Urinary bladder (tissue), 4 donors: ENCODE measurements at places on chromosomes 16 and 17.

- DNase-seq = no peak
Measured at GRCh38 chr17:75814900-75815373, 29.3 kb downstream of the UNC13D start.

- DNase-seq = no peak
Measured at GRCh38 chr16:87305505-87306391, 11.4 kb downstream of the C16orf95 start.

DNA sequence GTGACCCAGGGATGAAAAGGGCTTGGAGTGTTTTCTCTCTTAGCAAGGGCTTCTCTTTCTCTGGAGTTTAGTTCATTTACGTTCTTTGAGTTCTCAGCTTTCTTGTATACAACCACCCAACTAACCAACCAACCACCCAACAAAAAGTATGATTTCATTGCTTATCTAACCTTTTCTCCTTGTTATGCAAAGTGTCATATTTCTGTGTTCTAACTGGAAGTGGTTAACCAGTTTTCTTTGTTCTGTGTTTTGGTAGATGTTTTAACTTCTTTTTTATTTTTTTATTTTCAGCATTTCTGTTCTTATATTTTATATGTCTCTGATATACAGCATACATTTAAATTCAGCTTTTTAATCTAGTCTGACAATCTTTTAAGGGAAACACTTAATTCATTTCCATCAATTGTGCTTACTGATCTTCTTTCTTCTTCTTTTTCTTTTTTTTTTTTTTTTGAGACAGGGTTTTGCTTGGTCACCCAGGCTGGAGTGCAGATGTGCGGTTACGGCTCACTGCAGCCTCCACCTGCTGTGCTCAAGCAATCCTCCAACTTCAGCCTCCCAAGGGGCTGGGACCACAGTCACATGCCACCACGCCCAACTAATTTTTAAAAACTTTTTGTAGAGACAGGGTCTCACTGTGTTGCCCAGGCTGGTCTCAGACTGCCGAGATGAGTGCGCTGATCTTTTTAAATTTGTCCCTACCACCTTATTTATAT is 29.6 kb downstream of the NLK start:
- no peak for DNase-seq

GRCh38 chr17:7852262-7852670 is 2.6 kb upstream of the TMEM88 start:
- no peak for DNase-seq

DNA sequence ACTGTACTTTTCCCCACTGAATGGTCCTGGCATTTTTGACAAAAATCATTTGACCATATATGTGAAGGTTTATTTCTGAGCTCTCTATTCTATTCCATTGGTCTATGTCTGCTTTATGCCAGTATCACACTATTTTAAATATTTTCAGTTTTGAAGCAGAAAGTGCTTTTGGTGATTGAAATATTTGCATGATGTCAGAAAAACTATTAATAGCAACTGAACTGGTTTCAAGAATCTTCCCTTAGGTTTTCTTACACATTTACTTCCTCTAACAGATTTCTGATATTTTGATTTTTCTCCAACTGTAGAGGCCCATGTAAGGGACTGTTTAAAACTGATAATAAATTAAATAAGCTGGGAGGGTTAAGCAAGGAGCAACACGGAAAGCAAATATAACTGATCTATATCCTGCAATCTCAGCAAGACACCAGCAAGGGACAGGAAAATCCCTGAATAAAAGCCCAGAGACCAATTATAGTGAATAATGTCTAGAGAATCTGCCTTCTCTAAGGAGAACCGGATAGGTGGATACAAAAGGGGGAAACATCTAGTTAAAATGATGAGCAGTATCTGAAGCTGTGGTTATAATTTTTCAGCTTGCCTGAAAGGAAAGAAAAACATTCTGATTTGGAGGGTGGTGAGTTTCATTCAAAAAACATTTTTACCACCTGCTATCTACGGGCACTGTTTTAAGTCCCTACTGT is 80.9 kb upstream of the STAC2 start:
- DNase-seq = no peak
